HS-27A (cell line): ENCODE measurements at places on chromosomes 2 and 18.
A peak's percentile ranks its signal among the peaks of the same experiment; 100 is the strongest.

GRCh38 chr2:217326238-217327022 is 466.6 kb upstream of the TNP1 start:
- no peak for DNase-seq

DNA sequence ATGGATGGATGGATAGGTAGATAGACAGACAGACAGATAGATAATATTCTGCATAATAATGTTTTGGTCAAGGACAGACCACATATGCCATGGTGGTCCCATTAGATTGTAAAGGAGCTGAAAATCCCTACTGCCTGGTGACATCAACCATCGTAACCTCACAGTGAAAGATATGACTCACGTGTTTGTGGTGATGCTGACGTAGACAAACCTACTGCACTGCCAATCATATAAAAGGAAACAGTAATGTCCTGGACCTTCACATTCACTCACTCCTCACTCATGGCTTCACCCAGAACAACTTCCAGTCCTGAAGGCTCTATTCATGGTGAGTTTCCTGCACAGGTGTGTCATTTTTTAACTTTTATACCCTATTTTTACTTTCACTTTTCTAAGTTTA is 202.9 kb upstream of the TPO start:
- no peak for DNase-seq

GRCh38 chr2:103293067-103293741 is 531.4 kb downstream of the TMEM182 start:
- no peak for DNase-seq

DNA sequence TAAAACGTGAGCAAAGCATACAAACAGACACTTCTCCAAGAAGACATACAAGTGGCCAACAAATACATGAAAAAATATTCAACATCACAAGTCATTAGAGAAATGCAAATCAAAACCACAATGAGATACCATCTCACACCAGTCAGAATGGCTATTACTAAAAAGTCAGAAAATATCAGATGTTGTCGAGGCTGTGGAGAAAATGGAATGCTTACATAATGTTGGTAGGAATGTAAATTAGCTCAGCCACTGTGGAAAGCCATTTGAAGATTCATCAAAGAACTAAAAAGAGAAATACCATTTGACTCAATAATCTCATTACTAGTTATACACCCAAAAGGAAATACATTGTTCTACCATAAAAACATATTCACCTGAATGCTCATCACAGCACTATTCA is 825.7 kb downstream of the SUCLG1 start:
- no peak for DNase-seq

GRCh38 chr18:77754475-77755044 is 504.9 kb downstream of the GALR1 start:
- DNase-seq: no peak

- no peak for DNase-seq
Observed at GRCh38 chr2:45433363-45433762, 177.7 kb downstream of the SRBD1 start.

DNA sequence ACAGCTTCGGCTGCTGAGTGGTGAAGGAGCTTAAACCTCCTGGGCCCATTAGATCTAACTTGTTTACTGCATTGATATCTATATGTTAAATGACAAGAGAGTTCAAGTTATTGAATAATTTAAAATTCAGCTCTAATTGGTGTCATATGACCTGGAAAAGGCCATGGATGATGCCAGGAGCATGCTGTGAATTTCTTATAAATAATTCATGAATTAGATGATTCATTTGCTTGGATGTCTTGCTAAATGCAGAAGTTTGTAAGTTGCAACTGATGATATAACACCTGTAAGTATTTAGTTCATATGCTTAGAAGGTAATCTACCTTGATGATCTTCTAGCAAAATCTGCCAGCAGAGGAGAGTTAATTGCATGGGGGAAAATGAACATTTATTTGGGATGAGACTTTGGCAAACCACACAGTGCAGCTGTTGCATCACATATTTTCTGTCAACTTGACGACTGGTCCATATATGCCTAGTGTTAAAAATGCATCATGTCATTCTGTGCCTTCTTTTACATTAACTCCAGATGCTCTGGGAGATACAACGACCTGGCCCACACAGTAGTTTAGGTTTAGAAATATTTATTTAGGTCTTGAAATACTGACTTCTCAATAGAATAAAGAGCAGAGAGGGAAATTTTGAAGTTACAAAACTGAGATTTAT is 226.3 kb downstream of the KIAA1328 start:
- no peak for DNase-seq

DNA sequence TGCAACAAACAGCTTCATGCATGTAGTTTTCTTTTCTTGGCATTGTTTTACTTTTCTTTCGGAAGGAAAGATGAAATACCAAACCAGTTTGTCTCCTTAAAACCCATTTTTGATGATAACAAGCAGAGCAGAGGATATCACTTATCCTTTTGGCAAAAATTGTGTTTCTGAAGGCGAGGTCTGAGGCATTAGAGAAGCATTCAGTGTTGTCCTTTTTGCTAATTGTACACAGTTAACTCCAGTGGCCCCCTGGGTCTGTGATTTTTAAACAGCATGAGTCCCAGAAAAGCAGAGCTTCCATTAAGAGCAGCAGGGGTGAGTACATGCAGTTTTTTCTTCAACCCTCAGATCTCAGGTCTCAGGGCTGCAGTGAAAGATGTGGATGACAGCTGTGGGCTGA is 41.3 kb downstream of the TTC39C start:
- no peak for DNase-seq

DNA sequence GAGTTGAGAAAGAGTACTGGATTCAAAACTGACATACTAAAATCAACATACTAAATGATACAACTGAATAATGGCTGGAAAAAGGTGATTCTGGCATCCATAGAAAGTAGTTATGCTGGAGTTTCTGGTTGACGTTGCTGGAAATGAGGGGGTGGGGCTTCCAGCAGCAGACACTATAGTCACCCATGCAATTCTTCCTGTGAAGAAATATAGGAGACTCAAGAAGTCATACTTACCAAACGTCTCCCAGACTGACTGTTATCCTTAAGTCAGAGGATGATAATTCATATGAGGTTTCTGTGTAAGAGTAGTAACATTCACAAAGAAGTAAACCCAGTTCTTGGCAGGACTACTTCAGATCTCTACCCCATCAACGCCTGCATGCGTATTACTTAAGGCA is 23.6 kb downstream of the DTNB start:
- no peak for DNase-seq

DNA sequence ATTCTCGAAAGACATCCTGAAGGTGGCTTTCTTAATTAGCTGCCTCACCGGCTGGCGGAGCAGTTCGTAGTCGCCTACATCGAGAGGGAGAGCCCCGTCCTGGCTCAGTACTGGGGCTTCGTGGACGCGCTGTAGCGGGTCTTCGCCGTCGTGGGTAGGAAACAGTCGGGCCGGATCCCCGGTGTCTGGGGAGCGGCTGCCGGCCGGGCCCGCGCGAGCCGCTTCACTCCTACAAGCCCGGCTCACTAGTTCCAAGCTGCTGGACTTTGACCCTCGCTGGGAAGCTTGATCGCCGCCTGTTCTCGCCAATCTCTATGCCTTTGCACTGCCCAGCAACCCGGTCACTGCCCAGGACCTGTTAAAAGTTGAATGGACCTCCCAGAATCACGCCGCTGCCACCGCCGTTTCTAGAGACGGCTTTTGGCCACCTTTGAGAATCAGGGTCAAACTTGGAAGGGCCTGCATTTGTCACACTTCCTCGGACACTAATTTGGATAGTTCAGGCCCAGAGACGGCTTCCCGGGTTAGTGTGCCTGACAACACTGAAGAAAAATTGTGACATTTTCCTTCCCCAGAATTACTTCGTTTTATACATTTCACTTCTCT is 41.4 kb upstream of the AKAIN1 start:
- no peak for DNase-seq

GRCh38 chr18:59052965-59053820 is 86.5 kb upstream of the SEC11C start:
- DNase-seq: no peak

DNA sequence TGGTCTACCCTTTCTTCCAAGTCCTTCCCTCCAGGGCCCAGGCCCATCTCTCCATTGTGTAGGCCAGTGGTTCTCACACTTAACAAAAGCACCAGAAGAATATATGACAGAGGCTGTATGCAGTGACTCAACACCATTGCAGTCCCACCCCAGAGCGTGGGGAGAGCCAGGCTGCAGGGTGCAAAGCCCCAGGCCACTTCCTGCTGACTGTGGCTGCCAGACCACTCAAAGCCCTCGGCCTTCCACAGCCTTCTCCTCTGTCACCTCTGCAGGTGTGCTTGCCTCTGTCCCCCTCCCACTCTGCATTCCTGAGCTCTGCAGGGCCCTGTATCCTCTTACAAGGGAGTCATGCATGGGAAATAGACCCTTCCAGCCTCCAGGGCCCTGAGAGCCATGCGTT is 40.4 kb upstream of the ARHGEF4 start:
- DNase-seq: no peak

DNA sequence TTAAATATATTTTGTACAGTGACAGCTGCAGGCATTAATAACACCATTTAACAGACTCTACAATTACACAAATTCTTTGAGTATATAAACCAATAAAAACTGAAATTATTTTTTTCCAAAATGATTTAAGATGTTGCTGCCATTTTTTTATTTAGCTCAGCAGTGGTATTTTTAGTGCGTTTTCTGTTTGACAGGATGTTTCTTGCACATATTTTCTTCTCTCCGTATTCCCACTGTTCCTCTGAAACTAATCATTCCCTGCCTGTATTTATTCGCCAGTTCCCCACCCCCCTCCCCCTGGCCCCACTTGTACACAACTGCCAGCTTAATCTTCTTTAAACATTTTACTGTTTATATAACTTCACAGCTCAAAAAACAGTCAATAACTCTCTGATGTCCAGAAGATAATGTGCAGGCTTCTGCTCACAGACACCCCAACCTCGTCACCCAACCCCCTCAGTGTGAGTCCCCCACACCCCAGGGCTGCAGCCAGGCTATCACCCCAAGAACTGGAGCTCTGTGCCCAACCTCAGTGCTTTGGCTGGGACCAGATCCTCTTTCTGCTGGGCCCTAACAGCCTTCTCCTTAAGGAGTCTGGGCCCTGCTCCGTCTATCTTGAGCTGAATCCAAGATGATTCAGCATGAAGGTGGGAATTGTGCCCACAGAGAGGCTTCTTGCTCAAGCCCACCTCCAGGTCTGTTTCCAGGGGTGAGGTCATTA is 41.6 kb upstream of the MAP4K4 start:
- no peak for DNase-seq

GRCh38 chr18:76823161-76823538 is 793 bp downstream of the ZNF236 start:
- DNase-seq: no peak

- DNase-seq: no peak
Observed at GRCh38 chr2:222360146-222360545, 61.3 kb upstream of the PAX3 start.

DNA sequence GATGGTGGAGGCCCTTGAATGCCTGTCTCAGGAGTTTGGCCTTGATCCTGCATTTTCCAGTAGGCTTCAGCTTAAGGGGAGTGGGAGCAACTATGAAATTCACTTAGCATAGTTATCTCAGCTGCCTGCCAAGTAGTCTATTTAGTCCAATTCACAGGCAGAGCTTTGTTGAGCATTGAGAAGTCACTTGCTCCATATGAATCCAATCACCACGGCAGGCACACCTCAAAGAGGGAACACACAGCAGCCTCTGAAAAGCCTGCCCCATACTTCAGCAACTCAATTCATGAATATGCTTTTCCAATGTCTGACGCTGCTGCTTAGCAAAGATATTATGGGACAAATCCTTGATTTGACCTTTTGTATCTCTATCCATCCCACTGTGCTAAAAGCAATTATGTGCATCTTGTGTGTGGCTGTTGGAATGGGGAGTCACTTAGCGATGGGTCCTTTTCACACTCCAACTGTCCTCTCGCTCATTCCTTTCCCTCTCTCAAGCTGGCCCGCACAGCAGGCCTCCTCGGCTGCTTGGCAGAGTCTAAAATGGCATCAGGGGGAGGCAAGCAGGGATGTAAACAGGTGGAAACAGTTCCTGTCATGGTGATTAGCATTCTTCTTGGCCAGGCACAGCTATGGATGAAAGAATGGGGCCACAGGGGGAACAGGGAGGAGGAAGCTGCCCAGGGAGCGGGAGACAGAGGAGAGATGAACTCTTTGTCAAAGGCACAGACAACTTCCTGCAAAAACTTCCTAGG is 56.0 kb upstream of the LRPPRC start:
- DNase-seq: no peak

GRCh38 chr2:219331560-219332213 is 857 bp downstream of the RESP18 start:
- DNase-seq: no peak

GRCh38 chr2:74137651-74138599 is 9.8 kb downstream of the BOLA3 start:
- DNase-seq: no peak

DNA sequence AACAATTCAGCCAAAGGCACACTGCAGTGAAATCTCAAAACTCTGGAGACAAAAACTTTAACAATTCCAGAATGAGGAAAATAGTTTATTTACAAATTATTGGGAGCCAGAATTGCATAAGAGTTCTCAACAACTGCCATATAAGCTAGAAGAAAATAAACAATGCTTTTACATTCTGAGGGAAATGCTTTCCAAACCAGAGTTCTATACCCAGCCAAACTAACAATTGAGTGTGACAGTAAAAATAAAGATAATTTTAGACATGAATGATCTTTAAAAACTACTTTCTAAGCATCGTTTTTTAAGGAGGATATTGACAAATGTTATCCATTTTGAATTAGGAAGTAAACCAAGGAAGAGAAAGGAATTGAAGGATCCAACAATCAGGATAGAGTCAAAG is 271.4 kb downstream of the DYSF start:
- no peak for DNase-seq

DNA sequence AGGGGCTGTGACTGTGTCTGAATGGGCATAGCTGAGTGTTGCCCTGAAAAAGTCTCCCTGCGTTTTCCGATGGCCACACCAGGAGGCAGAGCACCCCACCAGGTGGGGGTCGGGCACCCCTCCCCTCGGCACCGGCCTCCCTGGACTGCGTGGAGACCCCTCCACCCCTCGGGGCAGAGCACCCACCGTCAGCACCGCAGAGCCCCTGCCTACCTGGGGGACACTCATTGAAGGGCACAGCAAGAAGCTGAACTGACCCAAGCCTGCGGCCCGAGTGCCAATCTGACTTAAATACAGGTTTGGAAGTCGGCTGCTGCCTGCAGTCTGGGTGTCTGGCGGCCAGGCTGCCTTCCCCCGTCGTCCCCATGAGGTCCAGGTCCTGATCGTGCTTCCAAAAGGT is 69.9 kb downstream of the KCNG2 start:
- DNase-seq: no peak

GRCh38 chr2:69001879-69002278 is 11.1 kb upstream of the ANTXR1 start:
- no peak for DNase-seq

DNA sequence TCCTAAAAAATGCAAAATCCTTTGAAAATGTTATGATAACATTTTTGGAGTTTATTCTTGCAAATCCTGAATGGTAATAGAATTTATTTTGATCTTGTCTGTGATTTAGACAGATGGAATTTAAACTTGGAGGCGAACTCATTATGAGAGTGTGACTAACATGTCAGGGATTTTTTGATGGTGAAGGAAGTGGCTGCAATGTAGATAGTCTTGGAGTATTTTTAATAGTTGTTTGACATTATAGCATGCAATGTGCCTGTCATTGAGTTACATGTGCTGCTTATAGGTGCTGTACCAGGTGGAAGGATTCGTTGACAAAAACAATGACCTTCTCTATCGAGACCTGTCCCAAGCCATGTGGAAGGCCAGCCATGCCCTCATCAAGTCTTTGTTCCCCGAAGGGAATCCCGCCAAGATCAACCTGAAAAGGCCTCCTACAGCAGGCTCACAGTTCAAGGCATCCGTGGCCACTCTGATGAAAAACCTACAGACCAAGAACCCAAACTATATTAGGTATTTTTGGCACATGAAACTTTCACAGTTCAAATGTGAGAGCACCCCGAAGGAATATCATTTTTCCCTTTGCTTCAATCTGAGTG is 141.8 kb downstream of the MYO1B start:
- DNase-seq: peak; percentile 59
